ENCODE measurements at places on chromosomes 1 and 21. TPM values are rescaled to one million over a fixed set of nuclear protein-coding genes. Genes with fewer than 3 reads are reported as not detected.

- H3K4me1 ChIP-seq, result no peaks in the 10 kb centered on the region
- no peak overlapping the region for H3K27ac ChIP-seq
- H3K4me3 ChIP-seq, result no peak overlapping the region
- no peaks in the 10 kb centered on the region for H3K36me3 ChIP-seq
Observed at GRCh38 chr1:110218137-110218536, 8.0 kb downstream of the KCNC4 start.

- H3K4me1 ChIP-seq, result no peaks in the 10 kb centered on the region
- no peaks in the 10 kb centered on the region for H3K27me3 ChIP-seq
Observed at GRCh38 chr1:241482761-241483250, 36.7 kb downstream of the FH start.

The RNU1-3 gene
- total RNA-seq, result 2,231 TPM

The TAS1R1 gene
- not detected for total RNA-seq

The SLC27A3 gene
- 2.8 TPM for total RNA-seq
